ENCODE measurements at places on chromosomes 3 and 15.

GRCh38 chr3:125394406-125394805 lies 19.3 kb upstream of the ZNF148 start:
- no peak for DNase-seq

- DNase-seq = peak; percentile 83
Measured at GRCh38 chr3:136929977-136930670, 27.7 kb upstream of the IL20RB start.

GRCh38 chr15:98889930-98890695 lies 117.5 kb downstream of the PGPEP1L start:
- DNase-seq = no peak

DNA sequence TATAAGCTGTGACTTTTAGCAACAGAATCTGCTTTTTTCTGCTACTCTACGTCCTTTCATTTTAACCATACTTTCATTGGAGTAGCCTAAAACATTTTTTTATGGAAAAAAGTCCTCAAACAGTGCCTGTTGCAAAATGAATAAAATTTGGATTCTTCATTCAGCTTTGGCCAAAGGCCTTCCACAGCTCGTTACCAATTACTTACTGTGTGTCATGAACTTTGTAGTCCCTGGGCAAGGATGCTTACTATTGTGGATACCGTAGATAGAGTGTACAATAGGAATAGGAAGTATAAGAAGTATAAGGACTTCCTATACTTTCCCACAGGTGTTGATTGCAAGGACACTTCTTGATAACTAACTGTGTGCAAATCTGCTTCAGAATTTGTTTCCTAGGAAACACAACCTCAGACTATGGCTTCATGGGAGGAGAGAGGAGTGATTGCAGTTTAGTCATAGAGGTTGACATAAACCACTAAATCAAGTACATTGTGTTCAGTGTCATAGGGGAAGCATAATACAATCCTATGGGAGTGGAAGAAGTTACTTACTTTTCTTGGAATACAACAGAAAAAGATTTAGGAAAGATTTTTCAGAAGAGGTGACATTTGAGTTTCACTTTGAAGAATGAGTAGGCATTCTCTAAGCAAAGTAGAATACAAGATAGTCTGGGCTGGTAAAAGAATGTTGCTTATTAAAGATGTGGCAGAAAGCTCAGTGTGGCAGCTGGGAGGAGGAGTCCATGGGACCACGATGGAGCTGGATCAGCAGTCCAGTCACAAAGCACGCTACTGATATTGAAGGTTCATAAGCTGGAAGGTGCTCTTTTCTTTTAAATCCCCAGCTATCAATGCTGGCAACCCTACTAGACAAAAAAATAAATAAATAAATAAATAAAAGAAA lies 309.7 kb upstream of the TPRG1 start:
- DNase-seq = no peak

DNA sequence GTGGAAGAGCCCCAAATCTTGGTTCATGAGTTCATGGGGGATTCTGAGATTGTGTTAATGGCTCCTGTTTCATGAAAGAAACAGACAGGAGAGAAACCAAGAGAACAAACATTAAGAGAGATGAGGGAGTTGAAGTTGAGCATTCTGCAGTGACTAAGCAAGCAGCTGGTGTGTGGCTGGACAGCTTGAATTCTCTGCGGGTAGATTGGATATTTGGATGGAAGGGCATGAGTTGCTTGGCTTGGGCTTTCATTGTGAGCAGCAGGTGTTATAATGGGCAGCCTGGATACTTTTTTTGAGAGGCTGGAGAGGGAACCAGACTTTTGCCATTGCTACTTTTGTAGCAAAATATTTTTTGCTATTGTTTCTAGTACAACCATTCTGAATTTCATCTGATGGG lies 346.8 kb upstream of the SATB1 start:
- no peak for DNase-seq

DNA sequence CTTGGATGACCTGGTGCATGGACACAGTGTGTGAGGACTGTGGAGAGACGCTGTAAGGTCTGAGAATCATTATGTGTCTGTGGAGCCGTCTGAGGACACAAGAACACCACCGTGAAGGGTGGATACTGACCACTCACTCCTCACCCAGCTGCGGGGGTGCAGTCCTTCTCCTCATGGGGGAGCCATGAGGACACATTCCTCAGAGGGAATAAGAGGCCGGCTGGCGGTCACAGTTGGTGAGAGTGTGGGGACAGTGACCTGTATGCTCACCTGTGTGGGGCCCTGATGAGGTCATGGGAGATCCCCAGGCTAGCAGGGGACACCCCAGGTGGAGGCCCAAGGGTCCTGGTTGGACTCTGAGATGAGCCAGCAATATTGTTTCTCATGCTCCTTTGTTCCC lies 2.5 kb upstream of the TRPM1 start:
- DNase-seq = no peak

GRCh38 chr15:38308797-38309196 lies 56.2 kb downstream of the SPRED1 start:
- DNase-seq = peak; percentile 24

- DNase-seq = no peak
Measured at GRCh38 chr3:160643994-160644393, 33.0 kb upstream of the ARL14 start.

GRCh38 chr15:39273717-39274411 lies 307.0 kb upstream of the THBS1 start:
- DNase-seq = no peak

DNA sequence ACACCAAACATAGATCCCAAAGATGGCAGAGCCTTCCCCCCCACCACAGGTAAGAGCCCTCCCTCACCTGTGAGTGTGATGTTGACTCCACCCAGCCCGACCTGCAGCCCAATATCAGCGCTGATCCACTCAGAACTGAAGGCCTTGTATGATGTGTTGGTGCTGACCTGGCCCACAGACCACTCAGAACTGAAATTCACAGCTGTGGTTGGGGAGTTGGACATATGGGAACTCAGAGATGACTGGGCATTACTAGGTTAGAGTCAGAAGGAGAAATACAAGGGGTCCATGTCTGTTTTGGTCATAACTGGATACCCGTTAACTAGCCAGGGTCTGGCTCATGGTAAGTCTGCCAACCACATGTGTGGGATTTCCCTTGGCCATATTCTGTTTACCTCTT lies 6.9 kb downstream of the DUOXA2 start:
- no peak for DNase-seq

GRCh38 chr3:3212781-3213440 lies 33.4 kb upstream of the CRBN start:
- DNase-seq = no peak

DNA sequence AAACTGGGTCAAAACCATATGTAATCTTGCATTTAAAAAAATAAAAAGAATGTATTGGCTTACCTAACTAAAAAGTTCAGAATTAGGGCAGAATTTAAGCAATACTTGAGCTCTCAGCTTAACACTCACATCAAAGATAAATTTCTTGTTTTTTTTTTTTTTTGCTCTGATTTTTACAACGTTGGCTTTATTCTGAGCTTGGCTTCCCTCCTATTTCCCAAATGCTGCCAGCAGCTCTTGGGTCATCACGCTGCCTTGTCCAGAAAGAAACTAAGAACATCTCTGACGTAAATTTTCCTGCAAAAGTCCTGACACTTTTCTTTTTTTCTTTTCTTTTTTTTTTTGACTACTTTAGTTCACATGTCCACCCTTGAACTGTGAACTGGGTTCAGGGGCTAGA lies 150.6 kb upstream of the TGFBR2 start:
- no peak for DNase-seq

- no peak for DNase-seq
Measured at GRCh38 chr15:78211189-78211921, 23.0 kb downstream of the ACSBG1 start.

GRCh38 chr3:29332195-29332637 lies 51.3 kb downstream of the RBMS3 start:
- DNase-seq = no peak

GRCh38 chr15:76678766-76679165 lies 226.4 kb downstream of the SCAPER start:
- DNase-seq = no peak

GRCh38 chr3:170267793-170268192 lies 45.6 kb downstream of the PRKCI start:
- DNase-seq = no peak

GRCh38 chr15:90765531-90765930 lies 48.4 kb downstream of the BLM start:
- DNase-seq = no peak

GRCh38 chr3:186053954-186054791 lies 54.7 kb downstream of the ETV5 start:
- no peak for DNase-seq

- peak; percentile 48 for DNase-seq
Measured at GRCh38 chr15:77418391-77418965, 1.4 kb downstream of the PEAK1 start.

DNA sequence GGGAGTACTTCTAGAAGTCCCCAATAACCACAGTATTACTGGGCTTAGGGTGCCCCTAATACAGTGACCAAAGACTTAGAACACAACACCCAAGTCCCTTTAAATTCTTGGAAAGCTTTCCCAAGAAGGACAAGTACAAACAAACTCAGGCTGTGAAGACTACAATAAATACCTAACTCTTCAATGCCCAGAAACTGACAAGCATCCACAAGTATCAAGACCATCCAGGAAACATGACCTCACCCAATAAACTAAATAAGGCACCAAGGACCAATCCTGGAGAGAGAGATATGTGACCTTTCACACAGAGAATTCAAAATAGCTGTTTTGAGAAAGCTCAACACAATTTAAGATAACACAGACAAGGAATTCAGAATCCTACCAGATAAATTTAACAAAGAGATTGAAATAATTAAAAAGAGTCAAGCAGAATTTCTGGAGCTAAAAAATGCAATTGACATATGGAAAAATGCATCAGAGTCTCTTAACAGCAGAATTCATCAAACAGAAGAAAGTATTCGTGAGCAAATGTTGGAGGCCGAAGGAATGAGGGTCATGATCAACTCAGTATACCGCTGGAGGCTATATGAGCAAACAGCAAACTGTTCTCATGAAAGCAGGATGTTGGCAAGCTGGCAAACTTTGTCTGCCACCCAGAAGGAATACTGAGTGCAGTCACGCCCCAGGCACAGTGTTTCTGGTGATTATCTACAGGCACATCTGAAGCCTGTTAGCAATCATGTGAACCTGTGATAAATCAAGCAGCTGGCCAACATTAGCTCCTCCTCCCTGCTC lies 87.0 kb upstream of the NECTIN3 start:
- no peak for DNase-seq

GRCh38 chr3:55549177-55549576 lies 62.1 kb upstream of the WNT5A start:
- no peak for DNase-seq

DNA sequence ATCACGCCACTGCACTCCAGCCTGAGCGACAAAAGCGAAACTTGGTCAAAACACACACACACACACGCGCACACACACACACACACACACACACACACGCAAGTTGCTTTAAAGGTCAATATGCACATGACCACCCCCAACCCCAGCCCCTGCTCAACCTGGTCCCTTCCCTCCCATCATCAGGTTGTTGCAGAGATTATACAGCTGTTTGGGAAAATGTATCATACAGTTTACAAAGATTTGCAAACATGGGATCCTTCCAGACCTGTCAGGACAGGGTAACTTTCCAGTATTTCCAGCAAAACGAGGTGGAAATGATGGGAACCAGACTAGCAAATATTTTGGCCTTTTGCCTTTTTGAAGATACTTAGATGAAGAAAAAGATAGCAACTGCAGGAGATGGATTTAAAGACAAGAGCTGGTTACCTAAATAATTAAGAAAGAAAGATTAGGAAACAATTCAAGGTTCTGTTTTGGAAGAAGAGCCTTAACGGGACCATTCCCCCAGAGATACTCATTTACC lies 80.2 kb downstream of the TNIK start:
- DNase-seq = no peak

DNA sequence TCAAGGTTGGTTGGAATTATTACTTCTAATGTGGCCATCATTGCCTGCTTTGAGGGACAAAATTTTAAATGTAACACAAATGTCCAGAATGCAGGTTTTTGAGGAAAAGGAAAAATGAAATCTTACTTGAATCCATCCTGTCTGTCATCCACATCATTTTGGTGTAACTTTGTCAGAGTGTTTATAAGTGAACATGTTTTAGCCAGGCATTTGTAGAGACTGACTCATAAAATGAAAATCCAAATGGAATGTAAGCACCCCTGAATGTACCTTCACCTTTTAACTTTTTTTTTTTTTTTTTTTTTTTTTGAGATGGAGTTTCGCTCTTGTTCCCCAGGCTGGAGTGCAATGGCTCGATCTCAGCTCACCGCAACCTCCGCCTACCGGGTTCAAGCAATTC lies 141.8 kb upstream of the BNIP2 start:
- DNase-seq = no peak

- DNase-seq = no peak
Measured at GRCh38 chr3:151107177-151107576, 21.7 kb downstream of the MED12L start.

DNA sequence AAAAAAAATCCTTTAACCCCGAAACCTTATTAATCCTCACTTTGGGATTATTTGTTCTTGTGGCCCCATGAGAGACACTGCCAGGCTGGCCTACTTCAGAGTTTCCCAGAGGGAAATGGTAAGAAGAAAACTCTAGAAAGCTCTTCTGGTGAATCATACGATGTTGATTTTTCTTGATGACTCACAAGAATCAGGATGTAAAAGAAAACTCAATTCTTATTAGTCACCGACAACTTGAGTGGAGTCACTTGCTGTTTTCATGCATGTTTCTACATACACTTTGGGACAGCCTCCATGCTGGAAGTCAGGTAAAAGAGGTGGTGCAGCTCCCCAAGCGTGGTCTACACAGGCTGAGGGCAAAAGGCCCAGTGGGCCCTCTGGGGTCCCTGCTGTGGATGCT lies 42.8 kb downstream of the MYO5C start:
- peak; percentile 97 for DNase-seq

DNA sequence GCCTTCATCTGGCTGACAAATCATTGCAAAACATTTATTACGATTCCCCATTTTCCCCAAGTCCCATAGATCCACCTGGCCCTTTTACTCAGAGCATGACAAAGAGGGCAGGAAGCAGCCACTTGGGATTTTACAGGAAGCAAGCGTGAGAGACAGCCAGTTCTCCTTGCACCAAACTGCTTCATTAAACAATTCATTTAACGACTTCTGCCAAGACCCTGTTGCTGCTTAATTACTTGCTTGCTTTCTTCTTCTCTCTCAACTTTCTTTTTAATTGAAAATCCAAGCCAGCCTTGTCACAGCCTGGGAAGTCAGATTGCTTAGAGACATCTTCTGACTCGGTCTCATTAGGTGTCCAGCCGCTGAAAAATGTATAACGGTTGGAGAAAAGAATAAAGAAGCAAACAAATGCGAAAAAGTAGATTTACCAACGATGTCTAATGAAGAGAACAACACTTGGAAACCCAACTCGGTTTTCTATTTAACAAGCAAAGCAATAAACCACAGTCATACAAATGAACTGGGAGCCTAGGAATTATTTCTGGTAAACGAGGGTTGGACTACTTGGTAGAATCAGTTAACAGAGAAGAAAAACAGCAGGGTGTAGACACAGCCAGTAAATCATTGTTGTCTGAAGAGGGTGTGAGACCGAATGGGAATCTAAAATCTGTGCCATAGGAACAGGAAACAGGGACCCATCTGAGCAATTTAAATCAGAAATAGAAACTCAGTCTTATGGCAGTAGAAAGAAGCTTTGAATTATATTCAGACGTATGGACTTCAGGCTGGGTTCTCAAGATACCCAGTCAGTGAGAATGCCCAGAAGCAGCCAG lies 298.3 kb downstream of the LRRC3B start:
- no peak for DNase-seq

Measured in suppressor macrophage treated with lipopolysaccharide for 1 hour (primary cell).